ENCODE measurements at places on chromosomes 5 and 9.

DNA sequence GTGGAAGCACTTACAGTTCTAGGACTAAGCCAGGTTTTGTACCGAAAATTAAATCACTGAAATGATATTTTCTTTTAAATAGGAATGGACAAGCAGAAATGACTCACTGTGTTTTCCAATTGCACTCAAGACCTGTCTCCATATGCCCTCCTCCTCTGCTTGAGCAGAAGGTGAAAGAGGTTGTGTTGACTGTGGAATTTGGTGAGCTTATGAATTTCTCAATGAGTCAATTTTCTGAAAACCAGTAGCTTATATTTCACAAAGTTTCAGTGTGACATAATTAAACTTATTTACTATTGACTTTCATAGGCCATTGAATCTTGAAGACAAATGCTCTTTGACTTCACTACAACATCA is 249.9 kb downstream of the NPR3 start:
- no peak for DNase-seq

GRCh38 chr9:79006546-79006945 is 565.2 kb upstream of the TLE4 start:
- DNase-seq: no peak

DNA sequence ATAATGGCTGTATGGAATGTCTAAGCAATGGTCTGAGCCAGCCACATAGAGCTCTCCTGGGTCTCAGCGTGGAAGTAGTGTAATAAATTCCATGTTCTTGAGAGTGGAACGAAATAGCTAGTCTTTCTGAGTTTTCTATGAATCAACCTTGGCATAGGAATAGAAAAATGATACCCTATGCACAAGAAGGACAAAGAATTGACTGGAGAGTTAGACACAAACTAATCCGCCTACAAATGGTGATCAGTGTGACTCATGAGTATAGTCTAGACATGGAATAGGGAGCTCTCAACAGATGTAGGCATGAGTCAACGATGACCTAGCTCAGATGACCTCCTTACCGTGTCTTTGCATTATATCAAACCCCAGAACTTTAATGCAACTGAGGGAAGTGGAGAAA is 256.8 kb upstream of the GRIN3A start:
- no peak for DNase-seq

- DNase-seq: no peak
Measured at GRCh38 chr5:56845904-56846480, 30.6 kb downstream of the MAP3K1 start.

- DNase-seq: peak; percentile 11
Measured at GRCh38 chr5:139844472-139845145, 49.0 kb downstream of the PSD2 start.

GRCh38 chr5:62574599-62574998 is 4.0 kb upstream of the LRRC70 start:
- no peak for DNase-seq

GRCh38 chr9:31492229-31492628 is 892.2 kb upstream of the ACO1 start:
- no peak for DNase-seq

DNA sequence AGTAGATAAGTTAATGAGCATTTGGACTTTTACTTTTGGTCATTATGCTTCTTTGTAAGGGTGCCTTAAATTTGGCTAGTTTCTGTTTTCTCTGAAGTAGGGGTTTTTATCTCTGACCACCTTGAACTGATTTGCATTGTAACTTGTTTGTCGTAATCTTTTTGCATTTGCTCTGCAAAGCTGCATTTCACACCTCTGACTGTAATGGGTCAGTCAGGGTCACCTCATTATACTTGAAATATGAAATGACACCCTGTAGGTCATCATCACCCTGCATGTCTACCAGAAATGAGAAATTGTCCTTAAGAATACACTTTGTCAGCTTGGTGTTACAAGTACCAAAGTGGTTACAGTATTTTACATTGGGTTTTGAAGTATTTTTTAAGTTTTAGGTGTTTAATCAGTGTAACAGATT is 74.0 kb downstream of the KCNN2 start:
- no peak for DNase-seq

DNA sequence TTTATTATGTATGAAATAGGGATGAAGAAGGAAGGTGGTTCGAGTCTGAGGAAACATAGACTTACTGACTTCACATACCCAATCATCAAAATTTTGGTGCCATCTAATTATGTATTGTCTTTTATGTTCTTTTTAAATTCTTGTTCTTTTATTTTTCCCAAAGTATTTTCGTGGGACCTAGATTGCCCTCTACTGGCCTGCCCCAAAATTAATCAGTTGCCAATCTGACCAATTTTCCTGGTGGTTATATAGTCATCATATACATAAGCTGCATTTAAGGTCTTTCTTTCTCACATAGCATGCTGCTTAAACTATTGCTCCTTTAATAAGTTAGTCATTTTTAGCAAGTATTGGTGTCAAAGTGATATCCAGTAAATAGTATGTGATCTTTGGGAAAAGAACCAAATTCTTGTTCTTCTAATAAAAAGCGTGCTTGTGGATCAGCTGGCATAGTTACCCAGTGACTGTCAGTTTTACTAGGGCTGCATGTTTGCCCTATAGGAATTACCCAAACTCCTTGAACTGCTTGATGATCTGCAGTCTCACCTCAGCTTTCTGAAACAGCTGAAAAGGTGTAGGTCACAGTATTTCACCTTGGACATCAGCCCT is 223.5 kb downstream of the SH3GL2 start:
- DNase-seq: no peak

DNA sequence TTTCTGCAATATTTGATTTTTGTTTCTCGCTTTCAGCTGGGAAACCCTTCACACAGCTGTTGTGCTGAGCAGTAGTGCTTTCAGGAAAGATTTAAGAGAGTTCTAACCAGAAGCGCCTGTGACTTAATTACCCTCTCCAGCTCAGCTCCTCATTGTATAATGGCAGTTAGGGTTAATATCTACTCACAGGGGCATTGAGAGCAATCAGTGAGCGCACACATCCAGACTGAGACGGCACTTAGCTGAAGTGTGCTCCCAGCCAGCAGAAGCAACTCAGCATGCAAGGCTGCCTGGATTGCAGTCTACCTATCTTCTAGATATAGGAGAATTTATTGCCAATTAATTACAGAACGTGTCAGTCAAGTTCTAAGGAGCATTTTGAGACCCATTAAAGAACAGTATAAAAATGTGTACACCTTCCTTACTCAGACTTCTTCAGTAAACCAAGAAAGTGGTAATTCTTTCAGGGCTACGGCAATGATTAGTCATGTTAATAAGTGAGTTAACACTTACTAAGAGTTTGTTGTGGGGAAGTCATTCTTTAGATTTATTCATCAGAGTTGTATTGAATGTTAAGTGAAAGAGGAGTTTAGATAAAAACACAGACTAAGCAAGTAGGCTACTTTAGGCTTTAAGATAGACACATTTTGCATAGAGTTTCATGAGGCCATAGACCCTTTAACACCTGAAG is 111.7 kb upstream of the PCAT7 start:
- DNase-seq: no peak

DNA sequence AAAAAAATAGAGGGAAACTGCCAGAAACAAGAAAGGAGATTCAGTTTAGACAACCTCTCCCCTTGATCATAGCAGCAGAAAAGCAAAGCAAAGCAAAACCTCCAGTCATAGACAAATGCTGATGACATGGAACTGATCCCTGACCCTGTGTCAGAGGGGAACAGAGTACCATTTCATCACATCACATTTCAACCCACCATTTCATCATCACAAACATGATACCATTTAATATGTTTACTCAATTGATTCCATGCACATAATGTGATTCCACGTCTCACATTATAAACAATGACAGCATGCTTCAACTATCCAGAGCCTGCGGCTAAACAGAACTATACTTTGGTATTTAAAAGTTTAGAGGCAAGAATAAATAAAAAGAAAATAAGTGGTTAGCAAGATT is 28.7 kb upstream of the ACOT12 start:
- peak; percentile 88 for DNase-seq

Data from AG04450 (cell line).